ENCODE measurements at places on chromosomes 7 and 10. TPM values are rescaled to one million over a fixed set of nuclear protein-coding genes. Genes with fewer than 3 reads are reported as not detected.

The TRIL gene
- total RNA-seq: not detected

DNA sequence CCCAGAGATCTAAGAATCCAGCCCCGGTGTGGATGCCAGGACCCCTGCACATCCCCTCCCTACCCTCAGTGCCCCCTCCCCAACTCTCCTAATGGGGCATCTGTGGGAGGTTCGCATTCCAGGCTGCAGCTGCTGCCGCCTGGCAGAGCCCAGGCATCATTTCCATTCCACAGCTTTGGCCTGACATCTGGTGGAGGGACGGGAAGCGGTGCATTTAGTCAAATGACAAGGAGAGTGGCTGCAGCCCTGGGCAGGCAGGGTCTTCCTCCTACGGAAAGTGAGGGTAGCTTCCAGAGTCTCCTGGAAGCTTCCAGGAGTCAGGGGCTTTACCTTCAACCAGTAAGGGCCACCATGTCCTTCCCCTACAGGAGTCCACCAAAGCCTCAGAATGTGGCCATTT is 30.8 kb downstream of the PRLHR start:
- DNase-seq: no peak

The IFIT3 gene
- total RNA-seq: 6.7 TPM

The RHOBTB1 gene
- 0.77 TPM for total RNA-seq

- no peak for DNase-seq
These were observed 37.3 kb downstream of the SND1 start for GRCh38 chr7:127689194-127689772.

GRCh38 chr10:74704629-74705357 is 121.6 kb upstream of the KAT6B start:
- no peak for DNase-seq

The TMEM139 gene
- 1.3 TPM for total RNA-seq

DNA sequence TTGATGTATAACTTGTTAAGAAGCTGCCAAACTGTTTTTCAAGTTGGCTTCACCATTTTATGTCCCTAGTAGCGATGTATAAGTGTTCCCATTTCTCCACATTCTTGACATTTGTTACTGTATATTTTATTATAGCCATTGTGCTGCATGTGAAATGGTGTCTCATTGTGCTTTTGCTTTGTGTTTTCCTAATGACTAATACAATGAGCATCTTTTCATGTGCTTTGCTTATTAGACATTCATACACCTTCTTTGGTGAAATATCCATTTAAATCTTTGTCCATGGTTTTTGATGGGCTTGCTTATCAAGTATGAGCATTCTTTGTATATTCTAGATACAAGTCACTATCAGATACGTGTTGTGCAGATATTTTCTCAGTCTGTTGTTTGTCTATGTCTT is 203.0 kb downstream of the CCSER2 start:
- DNase-seq: no peak

- DNase-seq: no peak
These were observed 162.5 kb downstream of the SNX10 start for GRCh38 chr7:26454180-26454579.

- DNase-seq: no peak
These were observed 128.6 kb upstream of the KCTD7 start for GRCh38 chr7:66500087-66500486.

The TUBAL3 gene
- not detected for total RNA-seq

DNA sequence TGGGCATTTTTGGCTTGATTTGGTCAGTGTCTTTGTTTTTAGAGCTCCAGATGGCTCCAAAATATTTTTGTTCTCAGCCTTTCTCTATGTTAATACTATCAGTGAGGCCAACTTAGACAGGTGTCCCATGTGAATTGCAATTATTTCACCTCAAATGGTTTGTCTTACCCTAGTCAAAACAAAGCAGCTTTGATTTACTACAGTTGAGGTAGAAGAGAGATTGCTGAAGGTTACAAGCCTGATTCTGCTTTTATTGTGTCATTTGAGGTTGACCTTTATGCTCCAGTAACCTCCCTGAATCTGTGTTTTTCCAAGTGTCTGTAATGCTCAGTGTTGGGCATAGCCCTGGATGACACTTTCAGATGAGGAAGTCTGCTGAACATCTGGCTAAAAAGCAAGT is 882.9 kb downstream of the NRG3 start:
- DNase-seq: no peak

The LYZL1 gene
- not detected for total RNA-seq

DNA sequence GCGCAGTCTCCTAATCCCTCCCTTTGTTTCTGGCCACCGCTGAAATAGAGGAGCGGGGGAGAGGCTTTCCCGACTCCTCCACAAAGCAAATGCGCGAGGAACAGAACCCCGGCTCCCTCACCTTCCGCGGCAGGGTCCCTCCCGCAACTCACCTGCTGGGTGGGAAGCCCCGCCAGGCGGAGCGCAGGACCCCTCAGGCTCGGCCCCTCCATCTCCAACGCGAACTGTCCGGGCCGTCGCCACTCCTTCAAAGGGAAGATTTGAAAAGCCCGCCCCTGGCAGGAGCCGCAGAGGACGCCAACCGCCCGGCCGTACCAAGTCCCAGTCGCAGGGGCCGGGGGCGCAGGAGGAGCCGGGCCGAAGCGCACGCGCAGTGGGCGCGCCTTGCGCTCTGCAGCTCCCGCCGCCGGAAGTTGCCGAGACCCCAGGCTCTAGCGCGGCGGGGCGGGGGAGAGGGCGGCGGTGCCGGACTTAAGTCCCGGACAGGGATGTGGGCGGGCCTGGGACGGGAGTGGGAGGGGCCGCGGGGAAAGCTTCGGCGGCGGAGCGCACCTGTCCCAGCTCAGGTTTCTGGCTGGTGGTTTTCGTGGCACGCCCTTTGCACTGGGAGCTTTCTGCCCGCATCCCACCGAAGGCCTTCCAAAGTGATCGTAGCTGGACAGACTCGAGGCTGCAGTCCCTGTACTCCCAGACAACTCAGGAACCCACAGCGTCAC is at the start of gene RTKN2:
Gene RTKN2 (minus strand): TSS at position 446 of the 716 bp plus-strand sequence. CDS start 234 bp downstream, at position 212.
- peak; percentile 85 for DNase-seq

The CYP26A1 gene
- total RNA-seq: not detected

Data from activated T-cell treated with anti-CD3 and anti-CD28 coated beads, Interleukin-2, amount 50 U/mL, for 72 hours (primary cell).